T1000 (cell line): ENCODE measurements at places on chromosomes 5 and 9.

- DNase-seq, result no peak
Measured at GRCh38 chr9:129775448-129775798, 22.6 kb upstream of the PTGES start.

- DNase-seq, result no peak
Measured at GRCh38 chr5:1409381-1410110, 35.7 kb downstream of the SLC6A3 start.

DNA sequence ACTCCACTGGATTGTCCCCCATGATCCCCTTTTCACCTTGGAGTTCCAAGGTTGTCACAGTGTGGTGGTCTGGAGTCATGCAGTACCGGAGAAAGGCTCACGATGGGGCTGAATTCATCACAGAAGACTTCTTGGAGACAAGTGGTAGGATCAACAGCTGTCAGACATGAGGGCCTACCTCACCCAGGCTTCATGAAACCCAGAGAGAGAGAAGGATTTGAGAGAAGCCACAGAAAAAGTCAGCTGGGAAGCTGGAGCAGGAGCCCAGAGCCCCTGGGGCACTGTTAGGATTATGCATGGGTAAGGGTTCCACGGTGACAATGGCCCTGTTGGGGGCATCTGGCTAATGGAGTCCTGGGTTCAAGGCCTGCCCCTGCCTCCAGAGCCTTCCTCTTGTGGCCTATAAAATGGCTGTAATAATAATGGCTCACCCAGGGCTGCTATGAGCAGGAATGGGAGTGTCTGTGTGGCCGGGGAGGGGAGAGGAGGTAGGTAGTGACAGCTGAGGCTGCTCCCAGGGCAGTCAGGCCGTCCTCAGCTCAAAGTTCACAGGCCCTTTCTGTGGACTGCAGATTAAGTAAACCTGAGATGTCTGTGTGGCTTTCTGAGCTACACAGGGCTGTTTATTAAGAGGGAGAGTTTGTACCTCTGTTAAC lies 910 bp downstream of the TRIM14 start:
- no peak for DNase-seq

DNA sequence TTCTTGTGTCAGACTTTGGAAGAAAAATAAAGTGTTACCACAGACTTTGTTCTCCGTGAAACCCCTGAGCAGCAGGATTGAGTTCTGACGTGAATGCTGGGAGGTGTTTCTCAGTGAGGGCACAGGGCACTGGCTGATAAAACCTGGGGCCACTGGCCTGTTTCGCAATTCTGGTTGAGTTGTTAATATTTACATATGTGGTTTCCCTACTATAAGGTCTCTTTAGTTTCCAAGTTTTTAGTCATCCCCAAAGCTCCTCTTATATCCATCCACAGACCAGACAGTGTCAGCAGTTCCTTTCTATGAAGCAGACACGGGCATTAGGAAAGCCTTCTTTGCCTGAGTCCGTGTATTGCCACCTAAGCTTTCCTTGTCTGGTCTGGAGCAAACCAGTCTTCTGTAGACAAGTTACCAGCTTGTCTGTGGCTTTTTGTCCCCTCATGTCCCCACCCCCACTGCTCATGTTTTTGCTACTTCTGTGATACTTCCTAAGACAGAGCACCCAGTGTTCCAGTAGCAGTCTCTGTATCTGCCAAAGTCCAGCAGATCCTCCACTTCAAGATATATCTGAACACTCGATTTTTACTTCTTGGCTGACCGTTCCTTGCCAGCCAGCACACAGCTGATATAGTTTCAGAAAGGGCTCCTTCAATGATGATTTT lies 42.0 kb downstream of the ACO1 start:
- DNase-seq, result peak; percentile 23

DNA sequence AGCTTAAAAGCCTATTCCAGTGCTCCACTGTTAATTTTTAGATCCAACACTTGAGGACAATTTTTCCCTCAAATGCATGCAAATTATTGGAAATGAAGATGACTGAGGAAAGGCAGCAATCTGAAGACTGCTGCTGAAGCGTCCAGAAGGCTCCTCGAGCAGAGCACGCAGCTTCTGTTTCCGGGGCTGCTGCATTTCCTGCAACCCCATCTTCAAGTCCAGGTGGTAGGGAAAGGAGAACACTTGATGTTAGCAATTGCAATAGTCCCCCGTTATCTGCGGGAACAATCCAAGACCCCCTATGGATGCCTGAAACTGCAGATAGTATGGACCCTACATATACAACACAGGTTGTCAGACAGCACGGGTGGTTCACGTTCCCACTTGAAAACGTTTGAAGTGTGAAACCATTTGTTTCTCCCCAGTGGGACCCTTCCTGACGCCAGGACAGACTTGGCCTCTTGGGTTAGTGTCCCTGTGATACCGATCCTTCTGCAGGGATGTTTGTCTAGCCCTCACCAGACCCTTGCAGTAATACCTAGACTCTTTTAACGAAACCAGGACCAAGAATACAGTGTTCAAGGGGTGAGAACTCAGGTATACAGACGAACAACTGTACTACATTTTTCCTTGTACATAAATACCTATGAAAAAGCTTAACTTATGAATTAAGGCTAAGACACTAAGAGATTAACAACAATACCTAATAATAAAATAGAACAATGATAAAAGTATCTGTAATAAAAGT lies 152.3 kb downstream of the HSD17B3 start:
- DNase-seq, result no peak

DNA sequence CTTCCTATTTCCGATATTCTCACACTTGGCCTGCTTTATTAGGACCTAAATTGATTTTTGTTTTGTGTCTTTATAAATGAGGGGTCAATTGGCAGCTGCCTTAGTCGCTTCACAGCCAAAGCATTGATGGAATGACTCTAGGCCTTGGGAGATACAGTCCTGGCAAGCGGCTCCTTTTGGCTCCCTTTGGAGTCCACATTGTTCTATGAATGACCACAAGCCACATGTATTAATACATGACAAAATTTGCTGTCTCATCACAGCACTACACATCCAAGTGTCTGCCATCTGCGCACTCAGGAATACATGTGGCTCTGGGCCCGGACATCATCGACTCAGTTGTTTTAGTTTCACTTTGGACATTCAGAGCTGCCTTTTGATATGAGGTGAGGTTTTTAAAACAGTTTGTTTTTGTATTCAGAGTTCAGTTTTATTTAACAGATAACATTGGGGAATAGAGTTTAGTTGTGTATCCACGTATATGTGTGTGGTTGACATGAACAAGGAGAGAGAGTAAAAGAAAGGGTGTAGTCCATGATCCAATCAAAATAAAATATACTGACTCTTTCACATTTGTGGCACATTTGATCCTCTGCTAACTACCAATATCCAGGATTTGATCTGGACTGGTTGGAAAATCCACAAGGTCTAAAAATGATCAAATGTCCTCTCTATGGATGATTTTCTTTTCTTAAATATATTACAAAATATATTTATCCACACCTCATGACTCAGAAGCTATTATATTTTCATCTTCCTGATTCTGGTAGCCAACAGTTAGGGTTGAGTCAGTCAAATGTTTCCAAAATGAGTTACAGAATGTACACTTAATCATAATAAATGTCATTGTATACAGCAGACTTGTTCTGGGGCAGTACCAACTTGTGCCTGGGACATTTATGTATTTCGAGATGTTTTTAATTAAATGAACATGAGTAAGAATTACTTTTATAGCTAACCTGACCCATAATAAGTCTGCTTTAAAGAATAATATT lies 114.0 kb upstream of the MTAP start:
- no peak for DNase-seq

GRCh38 chr9:135335691-135336181 lies 143.8 kb upstream of the PPP1R26 start:
- DNase-seq, result no peak

DNA sequence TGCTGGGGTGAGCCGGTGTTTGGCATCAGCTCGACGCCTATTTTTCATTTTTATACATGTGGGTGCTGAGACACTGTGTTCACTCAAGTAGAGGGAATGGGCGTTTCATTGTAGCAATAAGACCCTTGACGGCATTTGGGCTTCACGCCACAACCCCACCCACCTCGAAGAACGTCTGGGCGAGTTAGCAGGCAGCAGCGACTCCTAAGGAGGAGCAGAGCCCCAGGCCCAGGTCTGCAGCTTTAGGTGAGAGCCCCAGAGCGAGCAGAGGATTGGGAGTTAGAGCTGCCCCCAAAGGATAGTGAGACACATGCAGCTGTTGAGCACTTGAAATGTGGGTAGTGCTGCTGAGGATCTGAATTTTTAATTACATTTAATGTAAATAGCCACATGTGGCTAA lies 1.6 kb upstream of the ZFP62 start:
- DNase-seq, result no peak

GRCh38 chr5:33470544-33470943 lies 29.8 kb downstream of the TARS1 start:
- DNase-seq, result no peak

- no peak for DNase-seq
Measured at GRCh38 chr9:20197976-20198685, 409.3 kb upstream of the SLC24A2 start.

- DNase-seq, result no peak
Measured at GRCh38 chr5:87327998-87328397, 60.3 kb downstream of the RASA1 start.

GRCh38 chr5:82183828-82184227 lies 94.3 kb downstream of the RPS23 start:
- DNase-seq, result no peak

DNA sequence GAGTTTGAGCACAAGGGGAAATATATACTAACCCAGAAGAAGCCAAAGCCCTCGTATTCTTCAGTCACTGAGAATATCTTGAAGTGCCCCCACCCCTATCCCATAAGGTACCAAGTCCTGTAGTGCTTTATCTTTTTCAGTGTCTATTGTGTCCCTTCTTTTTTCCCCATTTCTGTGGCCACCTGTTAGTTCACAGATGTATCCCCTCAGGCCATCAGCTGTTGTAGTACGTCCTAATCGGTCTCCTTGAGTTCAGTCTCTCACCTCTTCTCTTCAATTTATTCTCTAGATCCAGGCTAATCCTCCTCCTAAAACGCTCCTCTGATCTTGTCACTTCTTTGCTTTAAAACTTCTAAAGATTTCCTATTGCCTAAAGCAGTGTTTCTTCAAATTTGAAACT lies 10.4 kb downstream of the RGS7BP start:
- DNase-seq, result no peak

- DNase-seq, result no peak
Measured at GRCh38 chr5:117013280-117013877, 438.8 kb upstream of the SEMA6A start.

- DNase-seq, result no peak
Measured at GRCh38 chr9:36924071-36924470, 110.0 kb downstream of the PAX5 start.

DNA sequence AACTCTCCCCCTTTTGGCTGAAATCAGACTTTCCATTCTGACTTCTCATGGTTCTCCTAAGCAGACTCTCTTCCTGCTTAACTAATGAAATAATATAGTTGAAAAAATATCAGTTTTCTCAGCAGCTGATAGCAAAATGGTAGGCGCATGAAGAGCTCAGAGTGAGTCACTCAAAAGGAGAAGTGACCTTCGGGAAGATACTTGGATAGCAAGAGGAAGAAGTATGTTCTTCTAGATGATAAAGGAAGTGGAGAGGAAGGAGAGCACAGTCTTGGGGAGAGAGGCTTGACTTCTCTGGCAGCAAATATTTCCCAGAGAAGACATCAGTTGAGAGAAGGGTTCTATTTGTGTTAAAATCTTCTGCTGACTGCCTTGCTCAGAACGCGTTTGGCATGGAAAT lies 101.5 kb downstream of the TAF11L14 start:
- no peak for DNase-seq

- no peak for DNase-seq
Measured at GRCh38 chr5:59275510-59276324, 617.8 kb downstream of the PDE4D start.

- no peak for DNase-seq
Measured at GRCh38 chr5:40559306-40559705, 120.4 kb upstream of the PTGER4 start.

- DNase-seq, result no peak
Measured at GRCh38 chr5:154324033-154324432, 121.8 kb upstream of the SAP30L start.

GRCh38 chr5:177329883-177330282 lies 18.2 kb upstream of the MXD3 start:
- no peak for DNase-seq

- DNase-seq, result no peak
Measured at GRCh38 chr5:69415584-69415958, 655 bp downstream of the MARVELD2 start.

- no peak for DNase-seq
Measured at GRCh38 chr5:172280929-172281328, 2.6 kb downstream of the UBTD2 start.

- no peak for DNase-seq
Measured at GRCh38 chr9:1513105-1513504, 462.9 kb downstream of the DMRT2 start.

DNA sequence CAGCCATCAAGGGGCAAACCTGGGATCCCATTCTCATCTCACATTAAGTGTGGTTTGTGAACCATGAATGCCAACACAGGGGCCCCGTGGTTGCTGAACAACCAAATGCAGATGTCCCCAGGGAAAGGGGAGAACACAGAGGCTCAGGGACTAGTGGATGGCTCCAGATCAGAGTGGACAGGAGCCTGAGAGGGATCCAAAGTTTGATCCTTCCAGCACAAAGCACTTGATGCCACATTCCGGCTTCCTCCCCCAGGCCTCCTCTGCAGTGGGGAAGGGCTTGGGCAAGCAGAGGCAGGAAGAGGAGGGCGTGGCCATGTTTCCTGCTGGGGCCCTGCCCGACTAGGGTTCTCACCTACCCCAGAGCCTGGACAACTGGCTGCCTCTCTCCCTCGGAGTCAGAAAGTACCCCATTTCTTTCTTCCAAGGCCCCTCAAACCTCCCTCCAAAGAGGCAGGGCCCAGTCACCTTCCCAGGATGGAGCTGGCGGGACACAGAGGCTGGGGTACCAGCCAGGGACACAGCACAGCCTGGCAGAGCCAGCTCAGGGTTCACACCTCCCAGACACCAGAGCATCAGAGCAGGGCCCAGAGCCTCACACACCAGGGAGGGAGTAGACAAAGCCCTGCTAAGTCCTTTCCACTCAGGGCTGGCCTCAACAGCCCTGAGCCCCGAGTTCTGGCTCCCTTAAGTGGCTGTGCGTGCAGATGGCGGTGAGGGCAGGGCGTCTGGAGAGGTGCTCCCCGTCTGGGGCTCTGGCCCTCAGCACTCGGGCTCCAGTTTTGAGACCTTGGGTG lies 4.3 kb upstream of the RNF44 start:
- DNase-seq, result no peak

DNA sequence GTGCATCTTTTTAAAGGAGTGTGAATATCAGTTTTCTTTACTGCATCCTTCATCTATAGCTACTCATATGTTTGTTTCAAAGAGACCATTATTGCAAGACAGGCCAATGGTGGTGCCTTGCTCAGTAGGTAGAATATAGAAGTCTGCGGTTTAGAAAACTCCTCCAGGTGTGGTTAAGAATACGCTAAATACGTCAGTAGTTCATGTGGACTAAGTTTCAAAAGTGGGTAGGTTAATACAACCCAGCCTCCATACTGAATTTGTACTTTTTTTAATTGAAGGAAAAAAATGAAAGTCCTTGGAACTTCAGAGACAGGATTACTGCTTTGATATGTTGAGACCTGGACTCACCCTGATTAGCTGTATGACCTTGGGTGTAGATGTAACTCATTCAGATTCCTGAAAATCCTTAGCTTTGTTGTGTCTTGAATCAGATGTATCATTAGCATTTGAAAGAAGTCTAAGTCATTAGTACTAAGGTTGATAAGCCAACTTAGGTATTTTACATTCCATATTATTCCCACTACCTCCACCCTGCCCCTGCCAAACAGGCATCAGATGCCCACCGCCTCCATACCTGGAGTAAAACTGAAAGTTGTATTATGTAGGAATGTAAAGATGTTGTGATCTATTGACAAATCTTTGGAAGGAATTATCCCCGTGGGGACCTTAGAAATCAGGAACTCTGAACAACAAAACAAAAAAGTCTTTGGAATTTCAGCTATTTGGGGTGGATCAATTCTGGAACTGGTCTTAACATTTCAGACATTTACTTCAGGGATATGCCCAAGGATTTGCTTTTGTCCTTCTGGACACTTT lies 6.1 kb downstream of the BASP1 start:
- DNase-seq, result no peak
